Brain microvascular endothelial cell (primary cell): ENCODE measurements at places on chromosomes 6 and 20.
A peak's percentile ranks its signal among the peaks of the same experiment; 100 is the strongest.

- no peak for DNase-seq
Observed at GRCh38 chr6:149046164-149046821, 271.2 kb upstream of the TAB2 start.

DNA sequence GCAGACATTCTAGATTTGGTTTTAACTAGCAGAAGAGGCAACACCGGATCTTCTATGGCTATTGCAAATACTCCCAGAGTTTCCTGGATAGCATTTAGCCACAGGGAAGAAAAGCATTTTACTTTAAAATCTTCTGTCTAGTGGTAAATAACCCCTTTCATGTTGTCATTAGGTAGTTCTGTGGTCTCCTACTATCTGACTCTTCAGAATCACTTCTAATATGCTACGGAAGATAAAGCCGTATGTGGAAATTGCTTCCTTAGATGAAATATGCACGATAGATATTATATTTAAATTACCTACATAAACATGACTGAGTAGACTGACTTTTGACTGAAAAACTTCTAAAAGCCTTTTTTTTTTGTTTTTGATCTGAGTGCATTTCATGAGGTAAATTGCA, 759 bp downstream of the CRISP3 start:
- no peak for DNase-seq

- DNase-seq, result no peak
Observed at GRCh38 chr6:92723390-92723931, 695.9 kb downstream of the EPHA7 start.

GRCh38 chr6:71621918-71622519, 264.3 kb upstream of the RIMS1 start:
- DNase-seq, result no peak

DNA sequence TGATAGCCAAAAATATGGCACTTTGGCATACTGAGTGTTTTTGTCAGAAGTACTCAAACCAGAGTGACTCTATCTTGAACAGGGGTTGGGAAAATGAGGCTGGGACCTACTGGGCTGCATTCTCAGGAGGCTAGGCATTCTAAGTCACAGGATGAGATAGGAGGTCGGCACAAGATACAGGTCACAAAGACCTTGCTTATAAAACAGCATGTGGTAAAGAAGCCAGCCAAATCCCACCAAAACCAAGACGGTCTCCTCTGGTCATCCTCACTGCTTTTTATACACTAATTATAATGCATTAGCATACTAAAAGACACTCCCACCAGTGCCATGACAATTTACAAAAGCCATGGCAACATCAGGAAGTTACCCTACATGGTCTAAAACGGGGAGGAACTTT, 985.1 kb downstream of the HACE1 start:
- no peak for DNase-seq

DNA sequence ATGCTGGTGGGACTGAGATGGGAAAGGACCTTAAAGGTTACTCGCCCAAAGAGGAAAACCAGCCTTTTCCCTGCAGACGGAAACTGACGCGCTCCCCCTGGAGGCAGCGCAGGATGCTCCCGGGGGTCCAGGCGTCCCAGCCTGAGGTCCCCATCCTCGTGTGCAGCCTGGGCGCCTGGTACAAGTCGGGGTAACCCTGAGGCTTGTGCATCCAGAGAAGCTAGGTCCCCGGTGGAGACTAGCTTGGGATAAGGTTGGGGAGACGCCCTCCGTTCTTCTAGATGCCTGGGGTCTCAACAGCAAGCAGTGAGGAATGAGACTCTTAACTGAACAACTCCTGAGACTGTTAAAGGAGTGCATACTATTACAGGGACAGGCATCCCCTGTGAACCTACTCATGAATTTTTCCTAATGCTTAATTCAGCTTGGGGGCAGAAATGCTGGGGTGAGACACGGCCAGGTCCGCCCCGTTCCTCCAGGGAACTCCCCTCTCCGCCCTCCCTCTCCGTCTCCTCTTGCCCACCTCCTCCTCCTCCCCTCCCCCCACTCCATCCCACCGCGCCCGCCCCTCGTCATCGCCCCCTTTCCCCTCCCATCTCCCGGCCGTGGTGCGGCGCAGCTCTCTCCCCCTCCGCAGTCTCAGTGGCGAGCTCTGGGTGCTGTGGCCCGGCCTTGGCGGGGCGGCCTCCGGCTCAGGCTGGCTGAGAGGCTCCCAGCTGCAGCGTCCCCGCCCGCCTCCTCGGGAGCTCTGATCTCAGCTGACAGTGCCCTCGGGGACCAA, at the start of gene PRSS35:
Gene PRSS35, plus strand, starts transcription at position 634 of the 781 bp plus-strand sequence. CDS start 10,908 bp downstream, outside the sequence.
- DNase-seq, result peak; percentile 38

DNA sequence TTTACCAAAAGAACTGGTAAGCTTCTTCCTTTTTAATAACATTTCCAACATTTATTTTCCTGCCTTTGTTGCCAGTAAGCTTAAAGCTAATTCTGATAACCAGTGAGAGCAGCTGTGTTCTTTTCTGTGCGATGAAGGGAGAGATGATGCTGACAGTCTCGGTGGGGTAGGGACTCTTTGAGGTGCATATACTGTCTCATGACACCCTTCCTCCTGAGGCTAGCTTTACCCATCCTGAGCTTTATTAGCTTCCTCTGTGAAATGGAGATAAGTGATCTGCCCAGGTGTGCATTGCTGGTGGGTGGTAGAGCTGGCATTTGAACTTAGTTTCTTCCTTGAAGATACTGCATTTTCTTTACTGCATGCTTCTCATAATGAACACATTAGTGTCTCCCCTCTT, 92.5 kb downstream of the LRRC1 start:
- no peak for DNase-seq

GRCh38 chr6:108591040-108591816, 30.5 kb downstream of the FOXO3 start:
- no peak for DNase-seq

- no peak for DNase-seq
Observed at GRCh38 chr20:44549123-44549522, 27.3 kb upstream of the SERINC3 start.

GRCh38 chr6:123094795-123095194, 98.8 kb downstream of the CLVS2 start:
- DNase-seq, result no peak

DNA sequence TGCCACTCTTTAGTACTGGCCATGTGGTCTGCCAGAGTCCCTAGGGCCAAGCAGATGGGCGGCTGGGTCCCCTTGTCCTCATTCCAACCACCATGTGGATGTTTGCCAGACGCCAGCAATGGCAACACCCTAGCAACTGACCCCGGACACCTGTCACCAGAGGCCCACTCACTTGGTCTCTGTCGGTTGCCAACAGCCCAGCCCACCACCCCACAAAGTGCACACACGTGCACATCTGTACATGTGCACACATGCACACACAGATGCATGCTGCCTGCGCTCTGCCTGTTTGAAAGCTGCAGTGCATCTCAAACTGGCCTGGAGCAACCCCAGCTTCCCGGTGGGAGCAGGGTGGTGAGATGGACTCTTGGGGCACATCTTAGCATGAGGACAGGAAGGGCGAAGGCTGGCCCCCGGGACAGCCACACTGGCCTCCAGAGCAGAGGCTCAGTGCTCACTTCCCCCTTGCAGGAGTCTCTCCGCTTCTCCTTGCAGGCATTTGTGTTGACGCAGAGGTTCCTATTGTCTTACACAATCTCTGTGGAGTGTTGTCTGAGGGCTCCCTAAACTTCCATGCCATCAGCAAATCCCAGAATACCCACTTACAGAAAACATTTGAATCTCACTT, 54.0 kb downstream of the PSMG4 start:
- DNase-seq, result no peak

- DNase-seq, result no peak
Observed at GRCh38 chr6:129704708-129705107, 5.3 kb downstream of the ARHGAP18 start.

GRCh38 chr6:122026582-122027369, 372.7 kb upstream of the HSF2 start:
- DNase-seq, result no peak

DNA sequence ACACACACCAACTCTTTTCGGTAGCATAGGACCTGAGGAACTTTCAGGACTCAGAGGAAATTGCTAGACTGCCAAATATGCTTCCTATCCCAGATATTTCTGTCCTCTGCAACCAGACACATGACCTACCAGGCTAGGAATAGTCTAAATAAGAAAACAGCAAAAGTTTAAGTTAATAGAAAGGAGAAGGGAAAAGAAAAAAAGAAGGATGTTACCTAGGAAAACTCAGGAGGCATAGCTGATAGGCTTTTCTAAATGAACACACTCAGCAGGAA, 74.6 kb downstream of the MAP3K5 start:
- no peak for DNase-seq

DNA sequence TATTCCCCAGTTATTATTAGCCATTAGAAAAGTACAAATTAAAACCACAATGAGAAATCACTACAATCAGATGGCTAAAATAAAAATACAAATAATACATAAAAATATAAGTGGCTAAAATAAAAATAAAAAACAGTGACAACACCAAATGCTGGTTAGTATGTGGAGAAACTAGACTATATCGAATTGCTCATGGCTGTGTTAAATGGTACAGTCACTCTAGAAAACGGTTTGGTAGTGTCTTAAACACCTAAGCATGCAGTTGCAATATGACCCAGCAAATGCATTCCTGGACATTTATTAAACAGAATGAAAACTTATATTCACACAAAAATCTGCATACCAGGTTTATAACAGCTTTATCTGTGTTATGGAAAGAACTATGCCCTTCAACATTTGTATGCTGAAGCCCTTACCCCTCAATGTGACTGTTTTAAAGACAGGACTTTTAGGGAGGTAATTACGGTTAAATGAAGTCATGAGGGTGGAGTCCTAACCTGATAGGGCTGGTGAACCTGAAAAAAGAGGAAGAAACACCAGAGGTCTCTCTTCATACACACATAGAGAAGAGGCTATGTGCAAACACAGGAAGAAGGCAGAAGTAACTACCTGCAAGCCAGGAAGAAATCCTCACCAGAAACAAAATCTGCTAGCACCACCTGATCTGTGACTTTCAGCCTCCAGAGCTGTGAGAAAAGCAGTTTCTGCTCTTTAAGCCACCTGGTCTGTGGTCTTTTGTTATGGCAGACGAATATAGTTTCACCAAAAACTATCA, 84.9 kb downstream of the ASCC3 start:
- DNase-seq, result no peak

- no peak for DNase-seq
Observed at GRCh38 chr6:44073612-44074438, 53.4 kb downstream of the MRPL14 start.

DNA sequence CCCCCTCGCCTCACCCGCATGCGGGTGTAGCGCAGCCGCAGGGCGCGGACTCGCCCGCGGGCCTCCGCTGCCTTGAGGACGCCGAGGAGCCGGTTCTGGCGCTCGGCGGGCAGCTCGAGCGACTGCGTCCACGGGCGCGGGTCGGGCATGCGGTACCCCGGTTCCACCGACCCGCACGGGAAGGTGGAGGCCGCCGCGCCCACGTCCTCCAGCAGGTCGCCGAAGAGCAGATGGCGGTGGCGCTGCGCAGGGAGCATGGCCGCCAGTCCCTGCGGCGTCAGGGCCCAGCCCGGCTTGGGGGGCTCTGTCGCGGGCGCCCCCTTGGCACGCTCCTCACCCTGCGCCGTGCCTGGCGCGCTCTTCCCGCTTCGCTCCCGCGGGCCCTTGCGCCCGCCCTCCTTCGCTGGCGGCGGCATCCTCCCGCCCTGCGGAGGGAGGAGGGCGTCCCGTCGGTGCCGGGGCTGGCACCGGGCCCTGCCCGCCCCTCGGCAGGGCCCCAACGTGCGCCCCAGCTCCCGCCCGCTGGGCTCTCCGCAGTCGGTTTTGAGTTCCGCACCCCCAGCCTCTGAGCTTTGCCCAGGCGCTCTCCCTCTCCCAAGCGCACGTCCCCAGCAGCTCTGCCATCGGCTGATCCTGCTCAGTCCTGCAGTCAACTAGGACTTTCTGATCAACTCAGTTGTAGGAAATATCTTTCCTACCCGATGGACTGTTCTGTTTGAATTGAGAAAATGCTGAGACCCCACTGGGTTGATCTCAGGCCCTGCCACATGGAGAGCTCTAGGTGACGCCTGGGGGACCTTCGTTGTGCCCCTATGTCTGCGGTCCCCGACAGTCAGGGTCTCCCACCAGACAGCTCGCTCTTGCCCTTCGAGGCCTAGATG, at the start of gene LKAAEAR1:
Gene LKAAEAR1, minus strand, starts transcription at position 595 of the 881 bp plus-strand sequence. Its CDS starts 179 bp downstream, at position 416.
- DNase-seq, result no peak

DNA sequence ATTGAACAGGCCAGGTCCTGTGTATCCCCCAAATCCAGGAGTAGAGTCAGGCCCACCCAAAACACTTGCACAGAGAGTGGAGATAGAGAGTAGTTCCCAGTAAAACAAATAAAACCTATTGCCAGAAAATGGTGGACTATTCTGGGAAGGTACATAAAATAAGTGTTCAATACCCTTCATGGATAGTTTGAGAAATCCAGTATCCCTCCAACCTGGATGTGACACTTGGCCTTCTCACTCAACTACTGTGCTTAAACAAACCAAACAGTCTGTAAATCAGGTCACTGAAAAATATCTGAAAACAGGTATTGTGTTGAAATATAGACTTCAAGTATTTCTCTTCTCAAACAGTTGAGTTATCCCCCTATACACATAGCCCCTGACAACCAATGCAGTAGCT, 161.6 kb upstream of the COL21A1 start:
- no peak for DNase-seq

GRCh38 chr6:44967481-44967880, 360.6 kb upstream of the RUNX2 start:
- DNase-seq, result no peak

- no peak for DNase-seq
Observed at GRCh38 chr6:120058410-120058809, 708.8 kb upstream of the MAN1A1 start.

- DNase-seq, result no peak
Observed at GRCh38 chr6:37779111-37779800, 40.3 kb upstream of the ZFAND3 start.

GRCh38 chr20:2757969-2758368, 42.5 kb downstream of the CPXM1 start:
- DNase-seq, result no peak

DNA sequence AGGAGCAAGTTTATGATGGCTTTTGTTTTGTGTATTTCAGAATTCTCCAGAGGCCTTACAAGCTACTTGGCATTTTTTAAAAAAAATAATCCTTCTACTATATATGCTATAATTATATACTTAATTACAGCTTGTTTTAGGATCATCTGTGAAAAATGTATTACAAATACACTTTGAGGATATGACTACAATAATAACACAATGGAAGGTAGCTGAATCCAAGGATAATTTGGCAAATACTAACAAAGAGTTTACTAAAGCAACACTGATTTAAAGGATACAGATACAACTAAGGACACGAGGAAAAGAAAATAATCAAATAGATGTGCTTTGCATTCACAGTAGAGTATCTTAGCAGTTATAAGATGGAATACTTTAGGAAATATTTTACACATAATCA, 381.9 kb upstream of the CITED2 start:
- no peak for DNase-seq

DNA sequence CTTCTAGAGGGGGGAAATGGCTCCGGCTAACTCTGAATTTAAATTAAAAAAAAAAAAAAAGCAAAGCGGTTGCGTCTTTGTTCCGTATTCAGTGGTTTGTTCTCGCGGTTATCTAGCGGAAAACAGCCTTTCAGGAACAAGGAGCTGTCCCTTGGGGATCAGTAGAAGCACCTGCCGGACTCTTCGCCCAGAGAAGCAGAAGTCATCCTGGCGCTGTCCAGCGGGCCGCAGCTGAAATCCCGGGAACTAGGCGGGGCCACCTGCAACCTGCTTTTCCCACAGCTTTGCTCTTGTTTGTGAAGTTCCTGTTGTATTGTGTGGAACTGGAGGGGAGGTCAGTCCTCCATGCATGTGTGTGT, 43.9 kb upstream of the GJE1 start:
- peak; percentile 40 for DNase-seq
